ENCODE measurements at places on chromosomes 2 and 18. TPM values are rescaled to one million over a fixed set of nuclear protein-coding genes. Genes with fewer than 3 reads are reported as not detected.

Gene LRATD1
- 177 TPM for total RNA-seq

Gene PMS1
- 72.4 TPM for total RNA-seq

- DNase-seq = no peak
These were observed 18.7 kb upstream of the IHH start for GRCh38 chr2:219079417-219079816.

DNA sequence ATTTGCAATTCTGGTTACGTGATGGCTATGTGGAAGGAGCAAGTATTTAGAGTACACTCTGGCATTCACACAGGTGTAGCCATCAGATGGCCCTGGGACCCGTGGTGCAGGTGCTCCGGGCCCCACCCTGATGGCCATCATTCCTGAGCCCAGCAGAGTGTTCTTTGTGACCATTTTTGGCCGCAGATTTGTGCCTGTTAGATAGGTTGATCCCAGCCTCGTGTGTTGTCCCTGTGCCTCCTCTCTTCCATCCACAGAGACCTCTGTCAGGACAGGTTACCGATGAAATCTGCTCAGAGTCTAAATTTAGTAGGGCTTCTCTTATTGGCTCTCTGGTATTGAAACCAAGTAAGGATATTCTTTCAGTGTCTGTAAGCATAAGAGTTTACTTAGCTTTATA, 33.9 kb downstream of the MAPRE2 start:
- no peak for DNase-seq

- DNase-seq = no peak
These were observed 593 bp downstream of the SP140L start for GRCh38 chr2:230327418-230328154.
